Lower lobe of right lung (tissue), 2 donors: ENCODE measurements at places on chromosomes 5 and 9.
A peak's percentile ranks its signal among the peaks of the same experiment; 100 is the strongest.

GRCh38 chr9:133237035-133237731 is 28.1 kb upstream of the OBP2B start:
- no peaks in the 10 kb centered on the region for H3K27me3 ChIP-seq
- H3K27ac ChIP-seq: peak overlapping the region; percentile 69
- peaks cover 22% of the 10 kb centered on the region for H3K4me1 ChIP-seq
- DNase-seq: peak; percentile 28

DNA sequence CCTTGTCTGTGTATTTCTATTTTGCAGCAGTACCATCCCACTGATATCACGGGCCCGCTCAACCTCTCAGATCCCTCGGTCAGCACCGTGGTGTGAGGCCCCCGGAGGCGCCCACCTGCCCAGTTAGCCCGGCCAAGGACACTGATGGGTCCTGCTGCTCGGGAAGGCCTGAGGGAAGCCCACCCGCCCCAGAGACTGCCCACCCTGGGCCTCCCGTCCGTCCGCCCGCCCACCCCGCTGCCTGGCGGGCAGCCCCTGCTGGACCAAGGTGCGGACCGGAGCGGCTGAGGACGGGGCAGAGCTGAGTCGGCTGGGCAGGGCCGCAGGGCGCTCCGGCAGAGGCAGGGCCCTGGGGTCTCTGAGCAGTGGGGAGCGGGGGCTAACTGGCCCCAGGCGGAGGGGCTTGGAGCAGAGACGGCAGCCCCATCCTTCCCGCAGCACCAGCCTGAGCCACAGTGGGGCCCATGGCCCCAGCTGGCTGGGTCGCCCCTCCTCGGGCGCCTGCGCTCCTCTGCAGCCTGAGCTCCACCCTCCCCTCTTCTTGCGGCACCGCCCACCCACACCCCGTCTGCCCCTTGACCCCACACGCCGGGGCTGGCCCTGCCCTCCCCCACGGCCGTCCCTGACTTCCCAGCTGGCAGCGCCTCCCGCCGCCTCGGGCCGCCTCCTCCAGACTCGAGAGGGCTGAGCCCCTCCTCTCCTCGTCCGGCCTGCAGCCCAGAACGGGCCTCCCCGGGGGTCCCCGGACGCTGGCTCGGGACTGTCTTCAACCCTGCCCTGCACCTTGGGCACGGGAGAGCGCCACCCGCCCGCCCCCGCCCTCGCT is 1.9 kb downstream of the LRRC26 start:
- no peaks in the 10 kb centered on the region for H3K36me3 ChIP-seq
- DNase-seq: no peak
- peak overlapping the region; percentile 41 for H3K4me3 ChIP-seq
- H3K4me1 ChIP-seq: peaks cover 30% of the 10 kb centered on the region
- H3K27me3 ChIP-seq: peaks cover 91% of the 10 kb centered on the region

GRCh38 chr9:113879318-113879717 is 3.2 kb downstream of the ZNF618 start:
- no peak for DNase-seq
- H3K4me1 ChIP-seq: peaks cover 10% of the 10 kb centered on the region
- H3K27ac ChIP-seq: no peak overlapping the region
- H3K27me3 ChIP-seq: no peaks in the 10 kb centered on the region
- no peaks in the 10 kb centered on the region for H3K36me3 ChIP-seq

DNA sequence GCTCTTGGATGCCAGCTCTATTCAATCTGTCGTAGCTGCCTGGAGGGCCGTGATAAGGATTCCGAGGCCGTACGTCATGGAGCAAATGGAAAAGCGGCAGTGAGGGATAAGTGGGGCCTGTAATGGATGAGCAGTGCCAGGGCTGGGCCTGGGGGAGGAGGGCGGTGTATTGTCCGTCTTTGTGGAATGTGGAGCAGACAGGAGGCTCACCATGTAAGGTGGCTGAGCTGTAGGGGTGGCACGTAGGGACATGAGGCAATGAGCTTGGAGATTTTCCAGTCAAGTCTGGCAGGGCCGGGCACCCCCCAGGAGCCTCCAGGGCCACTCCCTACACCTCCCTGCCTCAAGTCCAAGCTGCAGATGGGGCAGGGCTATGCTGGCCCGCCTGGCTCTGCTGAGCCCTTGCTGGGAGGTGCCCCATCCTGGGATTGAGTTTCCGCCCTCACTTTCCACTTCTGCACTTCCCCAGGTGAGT is 29.2 kb downstream of the NCS1 start:
- no peak overlapping the region for H3K4me3 ChIP-seq
- H3K27ac ChIP-seq: no peak overlapping the region
- DNase-seq: no peak
